Caudate nucleus (tissue), 63 donors: ENCODE measurements at places on chromosomes 12 and 14.

GRCh38 chr14:32650030-32650429 is 288.6 kb upstream of the NPAS3 start:
- DNase-seq, result no peak

- DNase-seq, result no peak
Observed at GRCh38 chr12:121595520-121595919, 14.7 kb upstream of the KDM2B start.

GRCh38 chr14:104388011-104388521 is 191.5 kb upstream of the C14orf180 start:
- DNase-seq, result no peak

DNA sequence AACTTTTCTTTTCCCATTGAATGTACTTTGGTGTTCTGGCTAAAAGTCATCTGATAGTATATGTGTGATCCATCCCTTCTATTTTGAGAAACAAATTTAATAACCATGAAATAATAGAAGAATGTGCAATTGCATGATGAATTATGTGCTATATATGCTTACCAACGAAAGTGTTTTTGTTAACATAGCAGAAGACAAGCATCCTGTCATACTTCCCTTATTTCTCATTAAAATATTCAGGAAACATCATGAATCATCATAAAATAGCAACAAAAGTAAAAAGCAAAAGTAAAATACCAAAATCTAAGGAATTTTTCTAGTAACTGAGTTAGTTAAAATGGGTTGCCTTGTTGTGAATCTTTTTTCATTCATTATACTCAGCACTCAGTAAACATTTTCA is 409.0 kb upstream of the PDE3A start:
- no peak for DNase-seq

DNA sequence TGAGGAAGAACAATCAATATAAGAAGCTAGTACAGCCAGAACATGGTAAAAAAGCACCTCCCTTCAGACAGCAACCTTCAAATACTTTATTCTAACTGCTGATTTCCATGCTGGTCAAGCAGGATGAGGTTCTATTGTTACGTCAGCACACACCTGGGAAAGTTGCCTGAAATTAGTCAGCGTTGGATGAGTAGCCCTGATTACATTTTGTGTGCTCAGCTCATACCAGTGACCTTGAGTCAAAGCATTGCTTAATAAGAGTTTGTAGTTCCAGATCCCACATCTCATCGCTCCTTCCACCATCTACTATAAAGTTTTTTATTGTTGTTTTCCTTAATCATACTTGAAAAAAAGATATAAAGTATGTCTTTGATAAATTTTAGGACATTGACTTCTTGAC is 361.5 kb downstream of the EGLN3 start:
- no peak for DNase-seq

- no peak for DNase-seq
Observed at GRCh38 chr14:44785096-44785495, 176.7 kb downstream of the KLHL28 start.

DNA sequence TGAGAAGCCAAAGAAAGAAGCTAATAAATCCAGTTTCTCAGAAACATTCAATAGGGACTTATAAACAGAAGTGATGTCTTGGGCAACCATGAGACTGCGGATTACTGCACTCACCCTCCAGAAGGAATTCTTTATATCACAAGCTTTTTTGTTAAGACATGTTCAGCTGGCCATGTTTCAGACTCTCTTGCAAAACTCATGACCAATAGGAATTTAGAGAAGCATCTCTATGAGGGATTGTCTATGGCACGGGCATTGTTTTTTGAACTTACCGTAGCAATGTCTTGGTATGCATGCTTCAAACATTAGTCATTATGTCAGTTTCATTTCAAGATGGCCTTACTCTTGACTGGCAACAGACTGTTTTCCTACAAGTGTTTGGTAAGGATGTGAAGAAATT is 15.5 kb upstream of the ZNF268 start:
- no peak for DNase-seq

- DNase-seq, result no peak
Observed at GRCh38 chr12:49824895-49825294, 3.3 kb downstream of the NCKAP5L start.

- DNase-seq, result no peak
Observed at GRCh38 chr14:50410921-50411320, 14.2 kb upstream of the CDKL1 start.

GRCh38 chr12:560691-561390 is 101.1 kb downstream of the B4GALNT3 start:
- DNase-seq, result no peak

GRCh38 chr12:82600379-82600778 is 86.3 kb upstream of the TMTC2 start:
- no peak for DNase-seq

DNA sequence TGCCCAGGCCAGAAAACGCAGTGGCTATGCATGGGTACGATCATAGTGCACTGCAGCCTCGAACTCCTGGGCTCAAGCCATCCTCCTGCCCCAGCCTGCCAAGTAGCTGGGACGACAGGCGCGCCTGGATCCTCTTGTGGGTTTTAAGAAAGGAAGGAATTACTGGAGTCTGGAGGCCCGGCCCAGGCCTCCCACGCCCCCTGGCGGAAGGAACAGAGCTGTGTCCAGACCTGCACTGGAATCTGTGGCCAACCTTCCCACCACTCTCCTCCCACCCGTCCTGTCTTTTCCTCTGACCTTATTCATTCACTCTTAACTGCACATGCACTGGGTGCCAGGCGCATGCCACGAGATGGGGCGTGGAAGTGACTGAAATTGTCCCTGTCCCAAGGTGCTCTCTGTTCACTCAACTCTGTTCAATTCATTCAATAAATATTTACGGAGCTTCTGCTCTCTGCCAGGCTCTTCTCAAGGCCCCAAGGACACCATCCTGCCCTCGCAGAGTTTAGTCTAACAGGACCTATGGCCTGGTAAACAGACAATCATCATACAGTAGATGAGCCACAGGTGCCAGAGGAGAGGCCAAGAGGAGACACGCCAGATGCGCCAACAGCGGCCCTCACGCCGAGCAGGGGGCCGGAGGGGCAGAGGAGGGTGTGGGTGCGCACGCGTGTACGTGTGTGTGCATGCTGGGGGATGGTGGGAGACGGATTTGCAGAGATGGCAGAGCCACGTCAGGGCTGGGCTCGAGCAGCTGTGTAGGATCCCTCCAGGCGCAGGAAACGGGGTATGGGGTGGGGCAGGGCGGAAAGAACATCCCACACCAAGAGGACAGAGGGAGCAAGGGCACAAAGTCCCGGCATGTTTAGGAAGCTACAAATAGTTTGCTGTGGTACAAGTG is 13.7 kb upstream of the TMEM106C start:
- DNase-seq, result peak; percentile 10

DNA sequence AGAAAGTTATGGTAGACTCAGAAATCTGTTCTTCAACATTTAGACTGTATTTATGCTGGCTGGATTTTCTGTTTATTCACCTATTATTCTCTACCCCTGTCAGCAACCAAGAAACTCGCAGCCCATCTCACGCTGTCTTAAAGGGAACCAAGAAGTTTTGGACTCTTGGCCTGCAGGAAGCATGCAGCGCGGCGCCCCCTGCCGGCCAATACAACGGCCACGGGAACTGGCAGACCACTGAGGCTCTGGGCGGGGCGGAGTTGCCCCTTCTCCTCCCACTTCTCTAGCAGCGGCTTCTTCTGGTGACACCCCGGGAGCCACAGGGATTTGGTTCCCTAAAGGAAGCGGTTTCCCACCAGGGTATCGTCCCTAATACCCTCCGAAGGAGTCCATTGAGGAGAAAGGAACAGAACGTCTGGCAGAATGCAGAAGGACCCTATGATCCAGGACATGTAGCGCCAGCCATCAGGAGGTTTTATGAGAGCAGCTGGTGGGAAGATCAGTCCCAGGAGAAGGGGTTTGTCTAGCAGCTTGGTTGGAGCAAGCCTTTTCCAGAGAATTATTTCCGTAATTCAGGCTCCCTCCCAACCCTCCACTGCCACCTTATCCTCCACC is 21.0 kb upstream of the RNASE2 start:
- no peak for DNase-seq

DNA sequence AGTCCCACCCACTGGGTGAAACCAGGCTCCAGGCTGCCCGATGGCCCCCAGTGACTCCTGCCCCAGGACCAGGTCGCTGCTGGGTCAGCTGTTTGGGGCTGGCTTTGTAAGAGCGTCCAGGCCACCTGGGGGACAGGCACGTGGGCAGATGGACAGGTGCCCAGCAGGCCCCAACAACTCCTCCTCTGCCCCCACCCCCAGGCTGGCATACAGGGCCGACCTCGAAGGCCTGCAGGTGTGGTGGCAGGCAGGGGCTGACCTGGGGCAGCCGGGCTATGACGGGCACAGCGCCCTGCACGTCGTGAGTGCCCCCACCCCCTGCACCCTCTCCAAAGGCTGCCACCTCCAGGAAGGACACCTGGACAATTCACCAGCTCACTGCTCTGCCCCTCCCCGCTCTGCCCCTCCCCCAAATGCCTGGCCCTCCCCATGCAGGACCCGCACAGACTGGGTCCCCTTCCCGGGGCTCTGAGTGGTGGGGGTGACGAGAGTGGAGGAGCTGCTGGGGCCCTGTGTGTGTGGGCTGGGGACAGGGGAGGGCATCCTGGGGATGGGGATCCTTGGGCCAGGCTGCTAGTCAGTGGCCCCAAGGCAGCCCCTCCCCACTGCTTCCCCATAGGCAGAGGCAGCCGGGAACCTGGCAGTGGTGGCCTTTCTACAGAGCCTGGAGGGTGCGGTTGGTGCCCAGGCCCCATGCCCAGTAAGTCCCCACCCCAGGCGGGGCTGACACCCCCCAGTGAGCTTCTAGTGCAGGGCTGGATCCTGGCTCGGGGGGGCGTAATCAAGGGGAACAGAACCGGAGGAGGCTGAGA is 26.0 kb downstream of the ASPG start:
- no peak for DNase-seq

- no peak for DNase-seq
Observed at GRCh38 chr12:1890119-1890703, 28.2 kb downstream of the CACNA2D4 start.

- no peak for DNase-seq
Observed at GRCh38 chr12:124286971-124287370, 7.9 kb upstream of the RFLNA start.

GRCh38 chr12:71999795-72000194 is 61.1 kb downstream of the TPH2 start:
- DNase-seq, result no peak

DNA sequence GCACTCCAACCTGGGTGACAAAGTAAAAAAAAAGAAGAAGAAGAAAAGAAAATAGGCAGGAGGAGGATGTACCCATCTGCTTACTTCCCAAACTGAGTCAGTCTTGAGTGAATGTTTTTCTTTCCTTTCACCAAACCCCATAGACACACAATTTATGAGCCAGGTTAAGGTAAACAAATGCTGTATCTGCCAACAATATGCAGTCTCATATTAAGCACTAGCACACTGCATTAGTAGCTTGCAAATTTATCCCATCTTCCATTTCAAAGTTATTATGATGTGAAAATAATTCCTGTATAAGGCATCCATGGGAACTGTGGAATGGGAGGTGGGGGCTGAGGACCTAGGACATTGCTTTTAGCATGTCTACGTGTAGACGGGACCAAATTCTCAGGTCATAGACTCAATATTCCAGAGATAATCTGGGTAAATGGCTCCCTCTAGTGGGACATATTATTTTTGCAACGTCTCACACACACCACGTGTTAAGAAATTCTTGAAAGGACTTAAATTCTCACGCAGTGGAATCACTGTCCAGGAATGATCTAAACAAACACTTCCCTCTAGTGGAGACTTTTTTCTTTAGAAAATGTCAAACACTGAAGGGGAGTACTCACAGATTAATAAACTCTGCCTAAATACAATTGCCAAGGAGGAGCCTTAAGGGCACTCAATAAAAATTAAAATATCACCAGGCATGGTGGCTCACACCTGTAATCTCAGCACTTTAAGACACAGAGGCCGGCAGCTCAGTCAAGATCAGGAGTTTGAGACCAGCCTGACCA is 17.1 kb upstream of the OR10P1 start:
- peak; percentile 4 for DNase-seq

GRCh38 chr12:18583655-18584054 is 154.2 kb downstream of the PLCZ1 start:
- DNase-seq, result no peak

DNA sequence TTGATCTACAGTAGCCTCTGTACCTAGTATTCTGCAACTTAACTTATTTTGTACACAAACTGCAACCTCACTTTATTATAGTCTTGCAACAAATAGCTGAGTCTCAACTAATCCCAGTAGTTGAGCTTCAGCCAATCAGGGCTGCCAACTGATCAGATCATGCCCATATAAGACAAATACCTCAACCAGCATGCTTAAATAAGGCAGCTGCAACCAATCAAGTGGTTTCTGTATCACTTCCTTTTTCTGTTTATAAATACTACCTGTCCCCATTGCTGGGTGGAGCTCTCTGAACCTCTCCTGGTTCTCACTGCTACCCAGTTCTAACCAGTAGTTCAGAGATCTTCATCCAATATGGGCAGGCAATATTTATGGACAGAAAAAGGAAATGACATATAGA is 248.5 kb upstream of the FBXO33 start:
- DNase-seq, result no peak

- no peak for DNase-seq
Observed at GRCh38 chr12:22037947-22038346, 8.1 kb upstream of the CMAS start.

DNA sequence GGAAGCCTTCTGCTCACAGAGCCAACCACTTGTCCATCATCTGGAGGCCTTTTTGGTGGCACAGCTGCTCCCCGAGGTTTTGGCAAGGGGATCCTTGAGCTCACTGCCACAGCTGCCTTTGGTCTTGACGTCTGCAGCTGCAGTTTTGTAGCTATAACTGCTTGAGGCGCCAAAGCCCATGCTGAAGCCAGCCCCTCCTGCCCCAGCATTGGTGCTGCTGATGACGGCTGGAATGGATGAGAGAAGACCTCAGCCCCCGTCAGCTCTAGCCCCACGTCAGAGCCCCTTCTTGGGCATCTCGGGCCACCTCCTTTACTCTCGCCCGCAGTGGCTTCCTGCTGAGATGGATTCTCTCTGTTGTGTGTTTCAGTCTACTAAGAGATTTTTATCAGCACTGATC is 12.3 kb upstream of the KRT74 start:
- no peak for DNase-seq

DNA sequence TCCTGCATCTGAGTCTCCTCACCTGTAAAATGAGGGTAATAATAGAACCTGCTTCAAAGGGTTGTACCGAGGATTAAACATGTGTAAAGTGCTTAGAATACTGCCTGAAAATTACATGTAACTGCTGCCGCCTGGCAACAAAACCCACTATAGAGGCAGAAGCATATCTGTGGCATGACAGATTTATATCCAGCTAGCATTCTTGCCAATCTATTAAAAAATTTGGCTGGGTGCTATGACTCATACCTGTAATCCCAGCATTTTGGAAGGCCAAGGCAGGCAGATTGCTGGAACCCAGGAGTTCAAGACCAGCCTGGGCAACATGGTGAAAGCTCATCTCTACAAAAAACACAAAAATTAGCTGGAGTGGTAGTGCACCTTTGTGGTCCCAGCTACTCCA is 16.4 kb upstream of the KSR2 start:
- no peak for DNase-seq

- DNase-seq, result no peak
Observed at GRCh38 chr12:98745578-98746391, 100.7 kb downstream of the APAF1 start.

- no peak for DNase-seq
Observed at GRCh38 chr12:108187831-108188230, 58.7 kb downstream of the WSCD2 start.

- DNase-seq, result no peak
Observed at GRCh38 chr12:88625356-88625755, 45.1 kb upstream of the KITLG start.

- DNase-seq, result no peak
Observed at GRCh38 chr12:91743704-91744321, 401.8 kb downstream of the BTG1 start.

GRCh38 chr12:120979220-120979861 is 998 bp downstream of the HNF1A start:
- no peak for DNase-seq

- no peak for DNase-seq
Observed at GRCh38 chr12:5379749-5380496, 52.0 kb upstream of the NTF3 start.
